Stimulated activated CD8-positive, alpha-beta memory T cell treated with anti-CD3 and anti-CD28 coated beads, Interleukin-4, amount 100 ng/mL, for 48 hours (primary cell): ENCODE measurements at places on chromosomes 1 and 21.

- DNase-seq, result peak; percentile 30
Measured at GRCh38 chr1:114154146-114154962, 685 bp upstream of the SYT6 start.

DNA sequence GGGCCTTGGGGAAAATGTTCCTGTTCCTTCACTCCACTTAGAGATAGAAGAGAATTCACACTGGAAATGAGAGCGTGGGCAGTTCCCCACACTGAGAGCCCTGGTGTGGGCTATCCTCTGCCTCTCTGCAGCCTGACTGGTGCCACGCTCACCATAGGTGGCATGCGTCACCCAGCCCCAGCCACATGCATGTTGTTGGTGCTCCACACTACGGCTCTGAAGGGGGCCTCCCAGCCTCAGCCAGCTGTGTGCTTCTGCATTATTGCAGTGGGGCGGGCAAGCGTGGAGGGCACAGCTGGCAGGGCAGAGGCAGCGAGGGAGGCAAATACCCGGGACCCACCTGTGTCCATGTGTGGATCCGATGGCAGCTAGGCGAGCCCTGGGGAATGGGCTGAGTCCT is 14.7 kb upstream of the RASSF5 start:
- no peak for DNase-seq

- DNase-seq, result no peak
Measured at GRCh38 chr1:12302798-12303447, 73.1 kb downstream of the VPS13D start.

GRCh38 chr1:215599418-215600074 is 32.4 kb downstream of the KCTD3 start:
- no peak for DNase-seq

- DNase-seq, result no peak
Measured at GRCh38 chr21:31901315-31901714, 28.5 kb downstream of the HUNK start.

DNA sequence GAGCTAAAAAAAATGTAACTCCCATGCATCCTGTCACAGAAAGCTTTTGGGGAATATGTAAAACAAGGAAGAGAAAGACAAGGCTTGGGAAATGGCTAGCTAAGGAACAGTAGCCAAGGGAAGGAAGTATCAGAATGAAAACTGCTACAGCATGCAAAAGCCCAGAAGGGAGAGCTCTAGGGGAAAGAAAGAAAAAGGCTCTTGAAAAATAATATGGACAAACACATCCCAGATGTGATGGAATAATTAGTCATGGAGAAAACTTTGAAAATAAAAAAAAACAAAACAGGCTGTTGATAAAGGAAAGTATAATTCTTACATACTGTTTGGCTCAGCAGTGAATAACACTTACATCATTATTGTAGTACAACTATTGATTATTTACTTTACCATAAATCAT is 47.9 kb upstream of the VCAM1 start:
- DNase-seq, result no peak
